ENCODE measurements at places on chromosomes 1 and 21.
A peak's percentile ranks its signal among the peaks of the same experiment; 100 is the strongest.

GRCh38 chr1:7420470-7421100, 350.5 kb upstream of the VAMP3 start:
- no peak for DNase-seq

DNA sequence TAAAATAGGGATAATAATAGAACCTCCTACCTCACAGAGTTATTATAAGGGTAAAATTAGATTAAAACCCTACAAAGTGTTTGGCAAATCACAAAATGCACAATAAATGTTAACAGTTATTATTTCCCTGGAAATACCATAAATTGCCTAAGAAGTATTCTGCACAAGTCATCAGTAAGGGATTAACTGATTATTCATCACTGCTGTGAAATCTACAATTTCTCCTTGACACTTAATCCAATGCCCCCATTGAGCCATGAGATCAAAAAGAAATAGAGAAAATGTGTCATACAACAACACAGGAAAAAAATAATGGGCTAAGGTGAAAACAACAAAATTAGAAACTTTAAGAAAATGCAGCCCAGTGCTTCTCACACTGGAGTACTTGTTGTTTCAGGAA, 6.7 kb upstream of the SEC16B start:
- DNase-seq = no peak

GRCh38 chr21:34129901-34130715, 56.7 kb downstream of the MRPS6 start:
- DNase-seq = no peak

DNA sequence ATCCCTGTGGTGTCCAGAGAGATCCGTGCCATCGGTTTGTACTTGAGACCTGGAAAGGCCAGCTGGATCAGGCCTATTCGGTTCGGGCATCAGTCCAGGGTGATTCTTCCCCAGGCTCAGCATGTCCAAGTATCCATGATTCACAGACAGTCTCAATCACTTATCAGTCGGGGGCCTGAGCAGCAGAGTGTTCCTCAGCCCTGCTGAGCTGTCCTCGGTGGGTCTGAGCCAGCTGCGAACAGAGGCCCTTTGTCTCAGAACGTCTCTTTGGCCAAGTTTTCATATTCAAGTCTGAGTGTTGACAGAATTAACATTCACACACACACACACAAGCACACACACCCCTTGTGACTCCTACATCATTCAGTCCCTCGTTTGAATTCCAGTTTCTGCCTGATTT, 33.4 kb upstream of the OSBPL9 start:
- DNase-seq = no peak

DNA sequence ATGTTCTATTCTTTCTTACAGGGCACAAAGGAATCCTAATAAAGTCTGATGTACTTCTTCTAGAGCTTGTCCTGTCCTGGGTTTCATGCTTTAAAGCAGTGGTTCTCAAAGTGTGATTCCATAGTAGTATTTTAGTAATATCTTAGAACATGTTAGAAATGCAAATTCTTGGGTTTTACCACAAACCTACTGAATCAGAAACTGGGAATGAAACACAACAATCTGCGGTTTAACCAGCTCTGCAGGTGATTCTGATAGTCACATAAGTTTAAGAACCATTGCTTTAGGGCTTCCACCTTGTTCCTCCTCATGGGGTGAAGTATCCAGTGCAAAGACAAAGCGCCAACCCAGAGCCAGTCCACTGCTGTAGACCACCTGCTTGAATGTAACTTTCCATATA, 41.1 kb downstream of the NGF start:
- DNase-seq = no peak

DNA sequence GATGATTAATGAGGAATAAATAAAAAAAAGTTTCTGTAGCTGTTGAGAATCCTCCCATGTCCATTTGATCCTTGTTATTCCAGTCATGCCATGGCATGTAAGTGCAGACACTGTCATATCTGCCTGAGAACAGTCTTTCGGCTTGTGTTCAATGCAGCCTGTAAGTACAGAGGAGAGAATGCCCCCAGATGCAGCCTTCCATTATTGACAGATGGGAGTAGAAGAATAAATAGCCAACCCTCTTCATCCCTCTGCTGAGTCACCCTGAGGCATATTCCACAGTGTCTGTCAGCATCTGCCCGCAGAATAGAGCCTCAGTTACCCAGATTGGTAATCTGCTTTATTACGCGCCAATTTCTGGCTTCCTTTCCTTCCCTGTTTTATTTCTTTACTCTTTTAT, 139.4 kb downstream of the LRRC7 start:
- DNase-seq = no peak

- DNase-seq = no peak
Observed at GRCh38 chr1:211942583-211942982, 92.8 kb downstream of the INTS7 start.

DNA sequence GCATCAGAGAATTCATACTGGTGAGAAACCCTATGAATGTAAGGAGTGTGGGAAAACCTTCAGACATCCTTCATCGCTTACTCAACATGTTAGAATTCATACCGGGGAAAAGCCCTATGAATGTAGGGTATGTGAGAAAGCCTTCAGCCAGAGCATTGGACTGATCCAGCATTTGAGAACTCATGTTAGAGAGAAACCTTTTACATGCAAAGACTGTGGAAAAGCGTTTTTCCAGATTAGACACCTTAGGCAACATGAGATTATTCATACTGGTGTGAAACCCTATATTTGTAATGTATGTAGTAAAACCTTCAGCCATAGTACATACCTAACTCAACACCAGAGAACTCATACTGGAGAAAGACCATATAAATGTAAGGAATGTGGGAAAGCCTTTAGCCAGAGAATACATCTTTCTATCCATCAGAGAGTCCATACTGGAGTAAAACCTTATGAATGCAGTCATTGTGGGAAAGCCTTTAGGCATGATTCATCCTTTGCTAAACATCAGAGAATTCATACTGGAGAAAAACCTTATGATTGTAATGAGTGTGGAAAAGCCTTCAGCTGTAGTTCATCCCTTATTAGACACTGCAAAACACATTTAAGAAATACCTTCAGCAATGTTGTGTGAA, 12.8 kb downstream of the ZFP69B start:
- DNase-seq = no peak

DNA sequence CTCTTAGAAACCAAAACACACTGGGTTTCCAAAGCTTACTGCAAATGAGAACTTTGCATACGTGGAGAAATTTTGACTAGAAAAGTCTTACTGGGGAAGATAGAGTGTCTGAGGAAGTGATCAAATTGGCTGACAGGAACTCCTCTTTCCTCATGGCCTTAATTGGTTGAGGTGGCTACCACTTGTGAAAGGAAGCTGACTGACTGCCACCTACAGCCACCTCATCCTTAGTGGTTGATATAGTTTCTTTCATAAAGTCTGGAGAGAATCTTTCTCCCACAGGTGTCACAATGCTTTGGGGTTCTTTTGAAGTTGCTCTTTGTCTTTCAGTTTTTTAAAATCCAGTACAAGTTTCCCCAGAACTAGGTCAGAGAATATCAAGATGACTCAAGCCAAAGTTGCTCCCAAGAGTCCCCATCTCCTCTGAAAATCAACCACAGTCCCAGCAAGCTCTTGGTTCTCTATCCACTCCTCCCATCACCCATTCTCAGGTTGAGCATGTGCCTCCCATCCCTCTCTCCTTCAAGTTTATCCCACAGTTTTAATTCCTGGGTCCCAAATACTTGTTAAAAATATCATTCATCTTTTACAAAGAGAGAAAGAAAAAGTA, 43.3 kb downstream of the GPR88 start:
- DNase-seq = no peak

DNA sequence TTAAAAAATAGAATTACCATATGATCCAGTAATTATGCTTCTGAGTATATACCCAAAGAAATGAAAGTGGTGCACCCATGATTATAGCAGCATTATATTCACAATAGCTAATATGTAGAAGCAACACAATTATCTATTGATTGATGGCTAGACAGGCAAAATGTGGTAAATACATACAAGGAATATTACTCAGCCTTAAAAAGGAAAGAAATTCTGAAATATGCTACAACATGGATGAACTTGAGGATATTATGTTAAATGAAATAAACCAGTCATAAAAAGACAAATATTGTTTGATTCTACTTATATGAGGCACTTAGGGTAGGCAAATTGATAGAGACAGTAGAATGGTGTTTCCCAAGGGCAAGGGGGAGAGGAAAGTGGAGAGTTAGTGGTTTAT, 80.8 kb downstream of the MAP3K7CL start:
- DNase-seq = no peak

GRCh38 chr1:209611771-209612570, 28.5 kb downstream of the CAMK1G start:
- no peak for DNase-seq

DNA sequence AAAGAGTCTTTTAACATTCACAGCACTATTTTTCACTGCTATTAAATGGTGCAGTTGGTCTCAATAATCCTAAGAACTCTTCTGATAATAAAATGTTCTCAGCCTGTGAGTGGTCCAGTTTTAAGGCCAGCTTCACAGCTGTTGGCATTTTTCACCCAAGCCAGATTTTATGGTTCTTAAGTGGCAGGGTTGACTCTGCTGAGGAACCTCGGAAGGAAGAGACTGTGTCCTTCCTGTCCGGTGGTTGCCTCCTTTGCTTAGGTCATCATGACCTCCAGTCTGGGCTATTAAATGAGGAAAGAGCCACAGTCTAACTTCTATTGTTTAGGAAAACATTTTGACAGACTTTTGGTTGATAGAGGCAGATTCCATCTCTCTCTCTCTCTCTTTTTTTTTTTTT, 112.5 kb upstream of the SERBP1 start:
- no peak for DNase-seq

GRCh38 chr1:1889847-1890505, 911 bp downstream of the GNB1 start:
- DNase-seq = peak; percentile 26

GRCh38 chr1:175158170-175158591, 34.4 kb downstream of the KIAA0040 start:
- DNase-seq = no peak

DNA sequence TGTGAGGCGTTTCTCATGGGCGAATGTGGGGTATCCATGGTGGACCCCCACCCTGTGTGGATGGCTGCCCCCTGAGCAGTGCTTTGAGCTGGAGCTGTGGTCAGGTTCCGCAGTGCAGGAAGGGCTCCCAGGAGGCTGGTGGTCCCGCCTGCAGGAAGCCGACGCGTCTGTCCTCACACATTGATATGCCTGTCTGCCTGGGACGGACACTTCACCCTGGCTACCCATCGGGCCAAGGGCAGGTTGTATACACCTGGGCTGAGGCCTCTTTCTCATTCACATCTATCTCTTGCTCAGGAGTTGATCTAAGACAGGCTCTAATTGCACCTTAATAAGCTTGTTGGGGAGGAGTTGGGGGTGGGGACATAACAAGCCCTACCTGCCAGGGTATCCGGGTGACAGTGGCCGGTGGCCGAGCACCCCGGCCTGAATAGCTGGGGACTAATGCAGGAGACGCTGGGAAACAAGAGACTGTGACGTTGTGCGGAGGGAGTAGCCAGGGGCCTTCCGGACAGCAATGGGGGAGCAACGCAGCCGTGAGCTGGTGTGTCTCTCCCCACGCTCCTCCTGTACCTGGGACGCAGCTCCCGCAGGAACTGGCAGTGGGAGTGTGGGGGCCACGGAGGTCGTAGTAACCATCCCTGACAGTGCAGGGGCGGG, 21.7 kb downstream of the PDXK start:
- no peak for DNase-seq

DNA sequence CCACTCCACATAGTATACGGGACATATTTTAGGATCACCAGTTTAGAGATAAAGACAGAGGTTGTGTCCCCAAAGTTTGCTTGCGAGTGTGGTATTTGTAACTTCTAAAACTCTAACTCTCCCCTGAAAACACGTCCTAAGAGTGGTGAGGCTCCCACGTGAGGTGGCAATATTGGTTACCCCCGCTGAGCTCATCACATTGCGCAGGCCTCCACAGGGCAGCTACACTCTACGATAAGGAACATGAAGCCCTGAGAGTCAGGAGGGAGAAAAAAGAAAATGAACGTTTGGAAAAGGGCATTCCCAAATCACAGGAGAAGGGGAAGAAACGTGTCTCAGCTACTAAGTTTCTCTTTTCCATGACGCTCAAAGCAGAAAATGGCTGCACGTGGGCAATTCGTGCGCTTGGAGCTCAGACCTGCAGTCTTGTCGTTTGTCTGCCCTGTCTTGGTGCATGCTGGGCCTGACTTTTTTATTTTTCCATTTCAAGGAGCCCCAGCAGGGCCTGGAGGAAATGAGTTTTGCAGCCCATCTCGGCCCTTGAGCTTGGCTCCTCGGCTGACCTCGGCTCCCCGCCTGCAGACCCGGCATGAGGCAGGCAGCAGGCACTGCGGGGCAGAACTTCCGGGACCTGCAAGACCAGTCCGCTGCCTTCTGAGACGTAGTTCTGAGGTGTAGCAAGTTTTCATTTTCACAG, 25.7 kb downstream of the ERG start:
- no peak for DNase-seq

GRCh38 chr1:204928671-204929486, 58.2 kb downstream of the NFASC start:
- DNase-seq = no peak

DNA sequence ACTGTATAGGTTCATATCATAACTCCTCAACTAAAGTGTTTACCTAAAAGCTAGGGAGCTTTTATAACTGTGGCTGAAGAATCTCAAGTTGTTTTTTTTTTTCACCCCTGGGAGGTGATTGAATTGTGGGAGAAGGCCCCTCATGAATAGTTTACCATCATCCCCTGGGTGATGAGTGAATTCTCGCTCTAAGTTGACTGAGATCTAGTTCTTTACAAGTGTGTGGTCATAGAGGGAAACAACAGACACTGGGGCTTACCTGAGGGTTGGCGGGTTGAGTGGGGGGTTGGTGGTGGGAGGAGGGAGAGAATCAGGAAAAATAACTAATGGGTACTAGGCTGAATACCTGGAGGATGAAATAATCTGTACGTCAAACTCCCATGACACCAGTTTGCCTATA, 7.9 kb upstream of the ZSCAN20 start:
- no peak for DNase-seq

- no peak for DNase-seq
Observed at GRCh38 chr1:66302815-66303214, 231.1 kb upstream of the SGIP1 start.

- no peak for DNase-seq
Observed at GRCh38 chr1:203093754-203094410, 8.1 kb upstream of the MYOG start.

DNA sequence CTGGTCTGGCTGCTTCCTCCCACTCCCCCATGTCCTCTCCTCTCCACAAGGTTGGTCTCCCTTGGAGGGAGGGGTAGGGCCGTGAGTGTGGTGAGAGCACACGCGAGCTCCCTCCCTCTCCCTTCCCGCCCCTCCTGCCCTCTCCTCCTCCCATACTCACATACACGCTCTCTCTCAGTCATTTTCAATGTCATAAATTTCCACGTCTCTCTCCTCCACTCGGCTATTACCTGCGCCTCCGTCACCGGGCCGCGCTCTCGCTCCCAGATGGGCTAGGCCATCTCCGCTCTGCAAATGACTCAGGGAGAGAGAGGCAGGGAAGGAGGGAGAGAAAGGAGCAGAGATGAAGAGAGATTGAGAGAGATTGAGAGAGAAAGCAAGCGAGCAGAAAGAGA, 36.7 kb upstream of the DMBX1 start:
- no peak for DNase-seq

DNA sequence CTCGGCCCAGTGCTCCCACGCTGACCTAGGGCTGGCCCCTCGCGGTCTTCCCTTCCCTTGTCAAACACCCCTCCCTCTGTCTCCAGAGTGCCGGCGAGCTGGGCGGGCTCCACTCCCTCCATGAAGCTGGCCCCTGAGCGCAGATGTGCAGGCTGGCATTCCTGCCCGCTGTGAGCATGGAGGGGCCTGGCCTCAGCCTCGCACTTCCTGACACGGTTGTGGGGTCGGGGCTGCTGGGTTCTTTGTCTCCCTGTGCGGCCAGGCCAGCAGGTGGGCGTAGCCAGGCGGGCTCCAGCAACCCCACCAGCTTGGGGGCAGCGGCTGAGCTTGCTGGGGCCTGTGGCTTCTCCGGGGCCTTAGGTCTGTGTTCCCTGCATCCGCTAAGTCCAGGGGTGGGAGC, 14.2 kb upstream of the PEX10 start:
- no peak for DNase-seq
